ENCODE measurements at places on chromosomes 2 and 18. TPM values are rescaled to one million over a fixed set of nuclear protein-coding genes. Genes with fewer than 3 reads are reported as not detected.

The MEP1B gene
- not detected for polyA plus RNA-seq

The ASXL3 gene
- polyA plus RNA-seq, result 0.06 TPM

The CTAGE1 gene
- not detected for polyA plus RNA-seq

The ADAM23 gene
- polyA plus RNA-seq, result 2.7 TPM

The COL4A4 gene
- polyA plus RNA-seq, result 0.76 TPM

GRCh38 chr2:186345745-186346144 lies 140.3 kb upstream of the ZC3H15 start:
- no peak for DNase-seq

DNA sequence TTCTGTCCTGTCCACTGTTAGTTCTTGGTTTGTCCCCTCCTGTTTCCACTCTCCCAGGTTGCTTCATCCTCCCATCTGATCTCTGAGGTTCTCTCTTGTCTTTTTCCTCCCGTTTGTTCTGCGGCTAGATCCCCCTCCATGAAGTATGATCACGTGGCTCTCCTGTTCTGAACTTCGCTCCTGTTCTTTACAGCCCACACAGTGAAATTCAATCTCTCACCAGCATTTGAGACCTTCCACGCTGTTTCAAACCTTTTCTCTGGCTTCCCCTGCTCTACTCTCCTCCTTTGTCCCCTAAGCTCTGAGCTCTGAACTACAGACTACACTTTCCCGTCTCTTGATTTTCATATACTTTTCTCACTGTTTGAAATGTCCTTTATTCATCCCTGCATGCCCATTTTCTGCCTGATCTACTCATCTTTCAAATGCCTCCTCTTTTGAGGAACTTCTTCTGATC lies 83.5 kb downstream of the OSBPL6 start:
- peak; percentile 15 for DNase-seq

- no peak for DNase-seq
These were observed 268.5 kb upstream of the HDAC4 start for GRCh38 chr2:239669181-239669898.

DNA sequence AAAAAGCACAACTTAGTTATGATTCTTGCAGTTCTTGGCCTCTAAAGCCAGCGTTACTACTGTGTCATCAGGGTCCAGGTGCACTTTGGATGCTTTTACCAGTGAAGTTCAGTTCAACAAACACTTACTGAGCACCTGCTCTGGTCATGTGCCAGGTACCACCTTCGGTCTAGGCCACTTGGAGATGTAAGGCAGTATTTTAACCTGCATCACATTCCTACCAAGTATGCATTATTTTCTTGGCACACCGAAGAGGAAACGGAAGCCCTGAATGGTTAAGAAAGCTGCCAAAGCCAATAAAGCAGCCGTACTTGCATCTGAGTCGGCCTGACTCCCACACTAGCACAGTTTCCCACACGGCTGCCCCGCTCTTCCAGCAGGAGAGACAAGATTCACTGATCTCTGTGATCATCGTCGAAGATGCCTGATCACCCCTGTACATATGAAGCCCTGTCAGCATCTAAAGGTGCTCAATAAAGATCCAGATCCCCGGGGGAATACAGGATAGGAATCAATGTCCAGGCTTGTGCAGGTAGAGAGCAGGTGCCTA lies 427.1 kb downstream of the EIPR1 start:
- no peak for DNase-seq

DNA sequence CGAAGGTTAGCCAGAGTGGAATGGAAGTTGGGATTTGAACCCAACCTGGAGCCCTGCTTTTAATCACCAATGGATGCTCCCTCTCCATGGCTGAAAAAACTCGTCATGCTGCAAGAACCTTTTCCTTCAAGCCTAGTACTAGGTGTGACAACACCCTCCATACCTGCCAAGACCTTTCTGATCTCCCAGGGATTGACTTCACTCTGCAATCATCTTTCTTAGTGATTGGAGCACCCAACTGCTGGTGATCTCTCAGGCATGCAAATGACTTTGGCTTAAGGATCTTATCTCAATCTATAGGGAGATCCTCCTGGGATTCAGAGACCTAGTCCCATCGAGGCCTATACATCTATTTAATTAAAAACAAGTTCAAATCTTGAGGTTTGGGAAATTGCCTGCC lies 23.5 kb upstream of the ITGB6 start:
- no peak for DNase-seq

Data from fibroblast of lung (primary cell).